ENCODE measurements at places on chromosomes 12 and 14.

DNA sequence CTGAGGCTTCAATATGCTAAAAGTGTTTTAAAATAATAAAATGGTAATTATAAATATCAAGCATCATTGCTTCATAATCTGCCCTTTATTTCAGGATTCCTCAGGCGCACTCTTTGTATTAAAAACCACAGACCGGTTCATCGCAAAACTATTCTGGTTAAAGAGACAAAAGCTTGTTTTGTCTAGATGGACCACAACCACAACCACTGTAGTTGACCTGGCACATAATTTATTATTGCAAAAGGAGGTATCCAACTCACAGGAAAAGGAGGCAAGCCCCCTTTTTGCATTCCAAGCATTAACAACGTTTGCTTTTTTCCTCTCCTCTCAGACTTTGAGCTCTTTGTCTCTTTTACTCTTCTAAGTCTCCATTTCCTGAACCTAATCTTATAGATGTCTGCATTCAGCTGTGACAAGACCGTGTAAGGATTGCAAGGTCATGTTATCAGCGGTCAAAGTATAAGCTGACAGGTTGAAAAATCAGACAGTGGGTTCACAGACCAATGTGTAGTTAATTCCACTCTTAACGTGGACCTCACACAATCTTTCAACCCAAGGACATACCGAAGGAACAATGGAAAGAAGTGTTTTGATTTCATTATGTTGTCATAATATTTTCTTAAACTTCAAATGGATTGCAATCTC lies 1057.6 kb downstream of the GALC start:
- no peak for DNase-seq

DNA sequence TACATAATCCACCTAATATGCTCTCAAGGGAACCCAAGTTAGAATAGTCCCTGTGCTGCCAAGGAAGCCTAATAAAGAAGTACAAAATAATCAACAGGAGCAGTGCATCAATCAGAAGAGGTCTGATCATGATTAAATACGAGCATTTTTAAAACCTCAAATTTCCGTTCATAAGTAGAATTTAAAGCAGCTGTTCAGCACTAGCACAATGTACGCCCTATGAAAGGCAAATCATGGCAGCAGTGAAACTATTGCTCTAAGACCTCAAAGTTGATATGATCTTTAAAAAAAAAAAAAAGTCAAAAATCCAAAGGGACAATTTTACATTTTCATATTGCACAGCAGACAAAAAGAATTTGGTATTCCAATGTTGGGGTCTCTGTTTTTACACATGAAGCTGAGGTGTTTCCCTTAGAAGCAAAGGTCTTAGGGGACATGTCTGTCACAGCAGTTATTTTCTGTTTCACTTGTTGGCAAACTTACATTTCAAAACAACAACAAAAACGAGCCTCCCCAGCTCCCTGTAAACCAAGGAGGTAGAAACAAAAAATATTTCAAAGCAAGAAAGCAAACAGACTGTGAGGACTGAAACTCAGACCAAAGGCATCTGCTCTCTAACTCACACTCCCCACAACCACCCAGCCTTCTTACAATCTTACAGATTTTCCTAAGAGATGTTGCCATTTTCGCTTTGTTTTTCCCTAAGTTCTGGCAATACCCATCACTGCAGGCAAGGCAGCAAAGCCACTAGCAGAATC lies 28.2 kb downstream of the SOX5 start:
- no peak for DNase-seq

GRCh38 chr14:49977126-49977841 lies 84.4 kb downstream of the ARF6 start:
- peak; percentile 69 for DNase-seq

- DNase-seq: no peak
Measured at GRCh38 chr12:48629541-48629940, 52.5 kb downstream of the KANSL2 start.

DNA sequence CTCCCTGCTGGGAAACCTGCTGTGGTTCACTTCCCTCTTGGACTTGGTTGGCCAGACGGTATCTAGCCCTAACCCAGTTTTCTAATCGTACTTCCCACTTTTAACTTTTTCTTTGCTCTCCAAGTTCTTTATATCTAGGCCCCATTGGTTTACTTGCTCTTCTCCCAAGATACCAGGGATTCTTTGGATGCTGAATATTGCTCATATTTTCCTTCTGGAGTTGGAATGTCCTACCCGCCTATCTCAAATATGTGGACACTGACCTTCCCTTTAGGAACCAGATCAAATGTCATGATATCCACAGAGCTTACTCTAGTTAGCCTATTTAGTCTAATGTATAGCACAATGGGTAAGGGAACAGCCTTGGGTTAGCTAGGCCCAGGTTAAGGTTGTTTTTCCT lies 228.6 kb downstream of the DACT1 start:
- DNase-seq: no peak

GRCh38 chr14:55389330-55389729 lies 22.3 kb downstream of the ATG14 start:
- DNase-seq: no peak

- no peak for DNase-seq
Measured at GRCh38 chr12:58980768-58981167, 60.5 kb upstream of the LRIG3 start.

DNA sequence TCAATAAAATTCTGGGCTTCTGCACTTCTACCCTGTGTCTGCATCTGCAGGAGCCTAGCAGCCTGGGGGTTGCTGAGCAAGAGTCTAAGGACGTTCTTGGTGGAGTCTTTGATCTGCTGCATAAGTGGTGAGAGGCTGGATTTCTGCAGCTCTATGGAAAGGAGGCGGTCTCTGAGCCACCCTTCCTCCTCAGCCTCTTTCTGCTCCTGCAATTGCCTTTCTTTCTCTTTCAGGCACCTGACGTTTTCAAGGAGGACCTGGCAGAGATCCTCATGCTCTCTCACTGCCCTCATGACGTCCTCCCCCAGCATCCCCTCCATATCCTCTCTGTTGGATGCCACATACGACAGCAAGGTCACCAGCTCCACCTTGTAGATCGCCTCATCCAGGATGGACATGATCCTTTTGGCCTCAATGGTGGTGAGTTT lies 13.6 kb upstream of the TPCN1 start:
- DNase-seq: no peak

- DNase-seq: no peak
Measured at GRCh38 chr14:103537175-103537990, 8.4 kb downstream of the TRMT61A start.

DNA sequence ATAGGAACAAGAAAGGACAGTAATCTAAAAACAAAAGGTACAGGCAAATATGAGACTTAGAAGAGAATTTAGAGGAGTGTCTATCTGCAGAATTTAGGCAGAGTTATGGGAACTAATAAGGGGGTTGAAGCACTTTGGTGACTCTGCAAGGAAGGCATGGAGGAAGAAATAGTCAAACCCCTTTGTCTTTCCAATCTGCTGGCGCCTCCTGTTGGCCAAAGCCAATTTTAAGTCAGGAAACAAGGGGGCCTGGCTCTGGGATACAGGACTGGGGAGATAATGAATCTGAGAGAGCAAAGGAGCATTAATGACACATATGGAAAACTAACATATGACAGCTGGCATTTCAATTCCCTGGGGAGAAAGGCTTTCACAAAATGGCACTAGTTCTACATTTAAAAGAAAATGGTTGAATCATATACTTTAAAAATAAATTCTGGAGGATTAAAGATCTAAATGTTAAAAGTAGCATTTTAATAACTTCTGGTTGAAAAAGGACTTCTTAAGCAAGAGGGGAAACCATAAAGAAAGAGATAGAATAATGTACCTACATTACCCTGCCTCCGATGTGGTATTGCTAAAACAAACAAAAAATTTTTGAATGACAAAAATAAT lies 48.5 kb upstream of the CSRP2 start:
- DNase-seq: peak; percentile 6

DNA sequence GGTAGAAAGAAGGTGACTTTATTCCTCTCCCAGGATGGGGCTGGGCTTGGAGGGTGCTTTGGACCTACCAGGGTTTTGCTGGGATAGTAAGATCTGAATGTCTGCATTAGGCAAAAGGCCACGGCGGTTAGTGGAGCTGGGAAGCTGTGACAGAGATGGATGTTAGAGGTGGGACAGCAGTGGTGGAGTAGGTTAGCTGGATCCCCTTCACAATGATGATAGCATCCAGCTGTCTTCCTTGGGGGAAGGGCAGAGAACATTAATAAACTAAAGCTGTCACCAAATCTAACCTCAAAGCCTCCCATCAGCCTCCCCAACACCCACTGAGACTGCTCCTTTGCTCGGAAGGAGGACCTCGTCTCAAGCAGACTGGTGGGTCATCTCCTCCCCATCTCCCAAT lies 104.8 kb downstream of the GPATCH2L start:
- no peak for DNase-seq

- DNase-seq: no peak
Measured at GRCh38 chr12:65925626-65926025, 101.3 kb downstream of the HMGA2 start.

DNA sequence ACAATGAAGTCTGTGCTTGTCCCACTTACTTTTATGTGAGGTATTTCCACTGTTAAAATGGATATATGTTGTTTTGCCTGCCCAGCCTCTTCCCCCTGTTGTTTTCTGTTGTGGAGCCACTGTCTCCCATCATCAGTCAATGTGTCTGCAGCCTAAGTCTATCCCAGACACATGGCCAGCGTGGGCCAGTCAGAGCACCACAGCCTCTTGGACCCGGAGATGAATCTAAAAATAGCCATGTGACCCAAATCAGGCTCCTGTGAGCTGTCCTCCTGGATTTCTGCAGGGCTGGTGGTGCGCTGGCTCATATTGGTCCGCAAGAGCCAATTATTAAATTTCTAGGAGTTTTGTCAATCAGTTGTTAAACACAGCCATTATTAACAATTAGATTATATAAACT lies 44.0 kb upstream of the PRICKLE1 start:
- DNase-seq: no peak

GRCh38 chr14:94925416-94926173 lies 155.7 kb upstream of the GSC start:
- DNase-seq: no peak

DNA sequence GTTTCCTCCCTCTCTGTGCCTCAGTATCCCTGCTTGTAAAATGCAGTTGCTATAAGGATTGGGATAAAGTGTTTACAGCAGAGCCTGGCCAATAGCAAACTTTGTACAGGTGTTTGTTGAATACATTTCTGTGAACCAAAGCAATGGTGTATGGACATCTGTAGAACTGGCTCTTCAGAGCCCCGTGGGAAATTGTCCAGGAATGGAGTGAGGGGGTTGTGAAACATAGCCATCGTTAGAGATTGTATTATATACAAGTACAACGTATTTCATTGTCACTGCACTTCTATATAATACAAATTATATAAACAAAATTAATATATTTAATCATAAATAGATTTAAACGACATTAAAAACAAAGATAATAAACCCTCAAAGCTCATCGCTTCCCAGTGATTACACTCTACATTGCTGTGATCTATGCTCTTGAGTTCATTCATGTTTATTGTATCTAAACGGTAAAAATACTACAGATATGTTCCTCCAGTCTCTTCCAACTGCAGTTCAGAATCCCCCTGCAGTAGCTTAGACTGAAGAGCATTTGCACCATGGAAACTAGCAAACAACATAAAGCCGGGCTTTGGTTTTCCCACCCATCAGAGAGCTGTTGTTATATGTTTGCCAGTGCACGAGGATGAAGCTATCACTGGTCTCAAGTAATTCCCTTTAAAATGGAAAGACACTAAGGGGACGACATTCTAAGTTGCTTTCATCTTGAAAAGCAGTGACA lies 216.7 kb downstream of the TMEM132C start:
- DNase-seq: no peak

All from CD4-positive, alpha-beta T cell treated with Interleukin-4 for 4 hours (primary cell).